ENCODE measurements at places on chromosomes 6 and 20.

- DNase-seq, result no peak
Measured at GRCh38 chr6:140401761-140402160, 1027.3 kb upstream of the CITED2 start.

DNA sequence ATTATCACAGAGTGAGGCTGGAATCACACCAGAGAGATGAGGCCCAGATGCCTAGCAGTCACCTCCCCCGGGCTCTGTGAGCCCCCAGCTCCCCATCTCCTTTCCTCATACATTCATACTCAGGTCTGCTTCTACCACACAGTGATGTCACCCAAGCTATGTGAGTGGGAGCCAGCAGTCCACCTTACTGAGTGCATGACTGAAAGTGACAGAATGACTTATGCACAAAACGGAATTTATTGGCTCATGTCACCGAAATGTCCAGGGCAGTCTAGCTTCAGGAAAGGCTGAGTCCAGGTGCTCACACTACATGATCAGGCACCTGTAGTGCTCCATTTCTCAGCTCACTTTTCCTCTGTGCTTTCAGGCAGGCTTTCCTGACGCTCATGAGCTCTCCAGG is 36.7 kb upstream of the CCN6 start:
- no peak for DNase-seq

DNA sequence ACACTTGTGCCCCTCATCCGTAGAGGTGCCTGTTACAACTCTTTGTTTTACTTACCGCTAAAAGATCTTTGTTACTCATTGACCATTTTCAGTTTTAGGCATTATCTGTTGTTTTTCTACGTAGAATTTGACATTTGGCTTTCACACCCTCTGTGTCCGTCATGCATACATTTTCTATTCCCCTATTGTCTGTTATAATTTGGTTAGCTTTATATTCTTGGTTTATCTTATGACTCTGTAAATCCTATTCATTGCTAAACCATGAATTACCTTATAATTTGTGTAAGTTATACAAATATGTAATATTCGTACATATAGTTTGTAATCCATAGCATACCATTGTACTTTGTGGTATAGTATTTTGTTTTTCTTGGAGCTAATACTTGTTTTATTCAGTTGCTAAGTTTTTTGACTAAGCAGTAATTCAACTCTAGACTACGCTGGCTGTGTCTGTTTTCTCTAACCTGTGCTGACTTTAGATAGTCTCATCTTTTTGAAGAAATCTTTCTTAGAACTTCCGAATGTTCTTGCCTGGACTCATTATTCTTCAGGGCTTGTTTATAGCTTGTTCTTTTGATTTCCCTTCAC is 21.8 kb downstream of the CDC5L start:
- no peak for DNase-seq

GRCh38 chr6:27214126-27214601 is 33.3 kb upstream of the PRSS16 start:
- DNase-seq, result no peak

All from CD14-positive monocyte (primary cell).